ENCODE measurements at places on chromosomes 13 and 19. TPM values are rescaled to one million over a fixed set of nuclear protein-coding genes. Genes with fewer than 3 reads are reported as not detected.

The PTGIR gene
- 7.5 TPM for polyA plus RNA-seq

The SIGLEC8 gene
- polyA plus RNA-seq, result not detected

The OR7A5 gene
- polyA plus RNA-seq, result not detected

The PEAK3 gene
- not detected for polyA plus RNA-seq

The SYDE1 gene
- 13.9 TPM for polyA plus RNA-seq

The THSD1 gene
- 2.2 TPM for polyA plus RNA-seq

The IZUMO1 gene
- polyA plus RNA-seq, result not detected

The ANKLE1 gene
- polyA plus RNA-seq, result not detected

The CD33 gene
- 2.6 TPM for polyA plus RNA-seq

The ADAT3 gene
- polyA plus RNA-seq, result 6.1 TPM

- DNase-seq, result peak; percentile 66
Observed at GRCh38 chr19:3669947-3670795, 30.1 kb downstream of the PIP5K1C start.

DNA sequence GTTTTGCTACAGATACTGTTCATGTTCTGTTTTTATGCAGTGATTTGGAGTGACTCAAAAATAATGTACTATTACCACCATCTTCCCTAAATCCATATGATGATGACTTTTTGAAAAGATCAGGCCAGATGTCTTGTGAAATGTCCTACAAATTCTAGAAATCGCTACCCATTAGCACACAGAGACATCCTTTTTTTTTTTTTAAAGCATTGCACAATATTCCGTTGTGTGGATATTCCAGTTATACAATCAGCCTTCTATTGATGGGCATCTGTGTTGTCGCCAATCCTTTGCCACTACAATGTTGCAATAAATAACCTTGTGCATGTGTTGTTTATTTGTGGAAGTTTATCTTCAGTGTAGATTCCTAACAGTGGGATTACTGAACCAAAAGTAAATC, 24.5 kb downstream of the ZDHHC20 start:
- no peak for DNase-seq

- DNase-seq, result no peak
Observed at GRCh38 chr19:33811246-33811645, 14.6 kb downstream of the KCTD15 start.

DNA sequence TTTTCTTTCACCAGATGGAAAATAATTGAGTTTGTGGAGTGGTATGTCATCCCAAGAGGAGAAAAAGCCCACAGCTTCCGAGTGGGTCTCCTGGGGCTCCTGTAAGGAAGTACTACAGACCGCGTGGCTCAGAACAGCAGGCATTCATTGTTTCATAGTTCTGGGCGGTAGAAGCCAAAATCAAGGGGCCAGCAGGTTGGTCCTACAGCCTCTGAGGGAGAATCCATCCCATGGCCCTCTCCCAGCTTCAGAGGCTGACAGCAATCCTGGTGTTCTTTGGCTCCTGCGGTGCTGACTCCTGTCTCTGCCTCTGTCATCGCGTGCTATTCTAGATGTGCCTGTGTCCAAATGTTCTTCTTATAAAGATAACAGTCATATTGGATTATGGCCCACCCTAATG, 362.6 kb downstream of the FGF14 start:
- DNase-seq, result no peak

DNA sequence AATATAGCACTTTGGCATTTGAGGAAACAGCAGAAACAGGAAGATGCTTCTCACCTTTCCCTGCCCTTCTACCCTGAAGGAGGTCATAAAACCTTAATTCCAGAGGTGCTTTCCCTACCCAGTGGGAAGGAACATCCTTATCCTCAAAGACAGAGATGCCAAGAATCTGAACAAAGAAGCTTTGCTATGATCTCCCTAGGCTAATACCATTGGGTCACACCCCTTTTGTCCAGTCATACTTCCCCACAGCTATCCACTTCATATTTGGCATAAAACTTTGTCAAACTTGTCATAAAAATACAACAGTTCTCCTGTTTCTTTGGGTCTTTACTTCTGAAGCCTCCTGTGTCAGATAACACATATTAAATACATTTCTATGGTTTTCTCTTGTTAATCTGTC, 21.7 kb upstream of the RXFP2 start:
- DNase-seq, result no peak

- DNase-seq, result no peak
Observed at GRCh38 chr13:35906636-35907035, 224.5 kb downstream of the DCLK1 start.

DNA sequence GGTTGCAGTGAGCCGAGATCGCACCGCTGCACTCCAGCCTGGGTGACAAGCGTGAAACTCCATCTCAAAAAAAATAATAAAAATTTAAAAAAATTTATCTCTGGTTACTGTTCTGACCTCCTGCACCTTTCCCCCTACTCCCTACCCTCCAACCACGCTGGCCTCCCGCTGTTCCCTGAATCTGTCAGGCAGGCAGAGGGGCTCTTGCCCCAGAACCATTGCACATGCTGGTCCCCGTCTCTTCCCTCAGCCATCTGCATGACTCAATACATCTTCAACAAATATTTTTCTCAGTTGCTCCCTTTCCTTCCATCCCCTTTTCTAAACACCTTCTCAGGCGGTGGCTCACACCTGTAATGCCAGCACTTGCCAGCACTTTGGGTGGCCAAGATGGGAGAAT, 1.1 kb upstream of the FAM187B start:
- DNase-seq, result no peak

DNA sequence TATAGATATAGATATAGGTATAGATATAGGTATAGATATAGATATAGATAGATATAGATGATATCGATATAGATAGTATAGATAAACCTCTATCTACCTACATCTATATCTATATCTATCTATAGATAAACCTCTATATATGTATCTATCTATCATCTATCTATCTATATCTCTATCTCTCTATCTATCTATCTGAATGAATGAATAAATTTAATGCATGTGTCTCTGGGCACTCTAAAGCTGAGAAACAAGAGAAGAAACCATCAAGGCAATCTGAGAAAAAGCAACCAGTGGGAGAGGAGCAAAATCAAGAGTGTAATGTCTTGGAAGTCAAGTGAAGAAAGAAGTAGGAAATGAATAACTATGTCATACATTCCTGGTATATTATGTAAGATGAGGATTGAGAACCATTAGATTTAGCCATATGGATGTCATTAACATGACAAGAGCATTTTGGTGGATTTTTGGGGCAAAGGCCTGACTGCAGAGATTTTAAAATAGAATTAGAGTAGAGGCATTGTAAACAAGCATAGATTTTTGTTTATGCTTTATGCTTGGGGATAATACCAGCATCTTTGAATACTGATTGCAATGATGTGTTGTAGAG, 1262.7 kb upstream of the MIR17HG start:
- DNase-seq, result no peak

DNA sequence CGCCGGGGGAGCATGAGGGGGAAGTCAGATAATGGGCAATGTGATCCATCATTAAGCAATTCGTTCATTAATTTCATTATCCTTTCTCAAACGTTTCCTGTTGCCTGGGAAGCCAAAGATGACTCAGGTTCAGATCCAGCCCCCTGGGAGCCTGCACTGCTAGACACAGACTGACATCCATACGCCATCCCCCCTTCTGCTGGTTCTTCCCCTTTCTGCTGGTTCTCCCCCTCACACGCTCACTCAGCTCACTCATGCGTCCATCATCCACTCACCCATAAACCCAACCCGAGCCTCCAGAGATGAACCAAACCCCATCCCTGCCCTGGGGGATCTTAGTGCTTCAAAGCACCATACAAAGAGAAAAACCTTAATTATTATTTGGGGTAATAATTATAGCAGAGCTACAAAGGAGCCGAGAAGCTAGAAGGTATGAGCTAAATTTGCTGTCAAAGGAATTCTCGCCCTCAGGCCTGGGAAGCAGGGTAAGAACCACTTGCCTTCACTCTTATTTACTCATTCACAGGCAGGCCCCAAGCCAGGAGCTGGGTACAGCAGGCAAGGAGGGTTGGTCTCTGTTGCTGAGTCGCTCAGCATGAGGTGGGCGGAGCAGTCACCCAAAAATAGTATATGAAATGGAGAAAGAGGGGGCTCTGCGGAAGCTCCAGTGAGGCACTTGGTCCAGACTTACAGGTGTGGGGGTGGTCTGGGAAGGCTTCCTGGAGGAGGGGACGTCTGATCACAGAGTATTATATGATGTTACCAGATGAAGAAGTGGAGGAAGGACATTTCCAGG, 7.0 kb upstream of the ZNF444 start:
- peak; percentile 69 for DNase-seq

DNA sequence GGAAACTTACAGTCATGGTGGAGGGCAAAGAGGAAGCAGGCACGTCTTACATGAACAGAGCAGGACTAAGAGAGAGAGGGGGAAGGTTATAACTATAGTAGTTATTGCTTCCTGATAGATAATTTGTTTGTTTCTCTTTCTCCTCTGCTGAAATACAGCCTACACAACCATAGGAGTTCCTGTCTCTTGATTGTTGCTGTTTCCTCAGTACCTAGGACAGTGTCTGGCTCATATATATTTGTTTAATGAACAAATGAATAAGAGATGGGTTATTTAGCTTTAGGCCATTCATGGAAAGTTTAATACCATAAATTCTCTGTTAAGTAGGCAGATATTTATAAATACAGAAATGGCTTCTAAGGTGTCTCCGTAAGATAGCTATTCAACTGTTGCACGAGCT, 95.2 kb downstream of the PCCA start:
- no peak for DNase-seq

DNA sequence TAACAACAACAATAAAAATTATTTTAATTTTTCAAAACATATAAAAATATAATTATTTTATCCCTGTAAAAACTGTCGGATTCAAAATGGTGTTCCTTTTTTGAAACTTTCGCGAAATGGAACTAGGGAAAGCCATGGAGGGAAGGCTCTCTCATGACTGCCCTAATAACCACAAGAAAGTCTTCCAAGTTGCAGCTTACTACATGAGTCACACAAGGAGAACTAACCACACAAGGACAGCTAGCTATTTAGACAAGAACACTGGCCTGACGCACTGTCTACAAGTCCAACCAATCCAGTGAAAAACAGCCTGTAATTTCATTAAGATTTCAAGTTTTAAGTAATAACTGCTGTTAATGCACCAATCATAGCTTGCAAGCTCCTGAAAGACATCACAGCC, 319.2 kb upstream of the PCDH9 start:
- DNase-seq, result no peak

DNA sequence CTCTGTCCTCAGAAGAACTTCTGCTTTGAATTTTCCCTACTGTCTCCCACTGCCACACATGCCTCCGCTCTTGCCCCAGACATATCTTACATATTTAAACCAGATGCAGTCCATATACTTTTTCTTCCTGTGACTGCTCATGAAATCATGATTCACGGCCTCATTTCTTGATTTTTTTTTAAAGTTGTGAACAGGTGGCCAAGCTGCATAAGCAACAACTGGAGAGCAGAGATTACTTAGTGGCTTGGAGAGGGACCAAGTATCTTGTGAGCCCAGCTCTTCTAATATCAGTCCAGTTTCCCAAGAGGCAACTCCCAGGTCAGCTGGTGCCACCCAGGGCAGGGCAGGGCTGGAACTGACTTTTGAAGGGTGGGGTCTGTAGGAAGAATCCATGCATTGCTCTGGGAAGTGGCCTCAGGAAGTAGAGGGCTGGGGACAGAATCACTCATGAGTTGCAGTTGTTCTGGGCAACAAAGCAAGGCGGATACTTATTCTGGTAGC, 152.4 kb downstream of the LMO7 start:
- DNase-seq, result peak; percentile 56

DNA sequence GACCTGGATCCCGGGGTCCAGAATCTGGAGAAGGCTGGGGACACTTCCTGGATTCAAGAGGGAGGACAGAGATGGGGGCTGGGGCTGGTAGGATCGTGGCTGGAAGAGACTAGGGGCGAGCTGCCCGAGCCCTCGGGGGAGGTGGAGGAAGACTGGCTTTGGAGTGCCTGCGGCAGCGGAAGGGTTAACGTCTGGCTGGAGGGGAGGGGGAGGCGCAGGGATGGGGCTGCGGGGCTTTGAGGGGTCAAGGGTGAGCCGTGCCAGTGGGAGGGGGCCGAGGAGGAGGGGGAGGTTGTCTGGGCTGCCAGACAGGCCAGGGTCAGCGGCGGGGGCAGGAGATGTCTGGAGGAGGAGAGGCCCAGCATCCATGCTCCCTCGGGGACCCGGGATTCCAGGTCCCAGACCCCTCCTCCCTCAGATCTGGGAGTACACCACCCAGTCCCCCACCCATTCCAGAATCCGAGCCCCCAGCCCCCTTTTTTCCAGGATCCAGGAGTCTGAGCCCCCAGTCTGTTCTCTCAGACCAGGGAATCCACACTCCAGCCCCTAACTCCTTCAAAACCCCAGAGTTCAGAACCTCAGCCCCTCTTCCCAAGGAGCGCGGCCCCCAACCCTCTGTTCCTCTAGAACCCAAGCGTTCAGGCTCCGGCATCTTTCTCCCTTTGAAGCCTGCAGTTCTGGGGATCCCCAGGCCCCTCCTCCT, 3.2 kb upstream of the SPACA6 start:
- DNase-seq, result peak; percentile 90

- no peak for DNase-seq
Observed at GRCh38 chr13:96417939-96418685, 328.2 kb downstream of the HS6ST3 start.

DNA sequence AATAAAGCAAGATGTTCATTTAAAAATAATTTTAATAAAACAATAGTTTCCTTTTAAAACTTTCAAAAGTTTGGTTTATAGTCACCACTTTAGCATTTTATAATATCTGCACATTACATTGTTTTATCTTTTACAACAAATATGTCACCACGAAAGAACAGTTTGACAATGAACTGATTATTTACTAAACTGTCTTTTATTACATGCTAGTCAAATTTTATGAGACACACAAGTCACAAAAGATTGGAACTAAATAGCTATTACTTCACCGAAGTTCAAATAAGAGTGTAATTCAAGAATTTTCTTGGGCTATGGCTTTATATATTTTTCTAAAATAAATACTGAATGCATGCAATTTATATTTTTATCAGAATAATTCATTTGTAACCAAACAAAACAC, 57.5 kb upstream of the EEF1AKMT1 start:
- DNase-seq, result no peak

GRCh38 chr13:24516919-24517318, 4.3 kb upstream of the PARP4 start:
- no peak for DNase-seq

GRCh38 chr13:102645701-102646100, 48.9 kb downstream of the TPP2 start:
- DNase-seq, result no peak

DNA sequence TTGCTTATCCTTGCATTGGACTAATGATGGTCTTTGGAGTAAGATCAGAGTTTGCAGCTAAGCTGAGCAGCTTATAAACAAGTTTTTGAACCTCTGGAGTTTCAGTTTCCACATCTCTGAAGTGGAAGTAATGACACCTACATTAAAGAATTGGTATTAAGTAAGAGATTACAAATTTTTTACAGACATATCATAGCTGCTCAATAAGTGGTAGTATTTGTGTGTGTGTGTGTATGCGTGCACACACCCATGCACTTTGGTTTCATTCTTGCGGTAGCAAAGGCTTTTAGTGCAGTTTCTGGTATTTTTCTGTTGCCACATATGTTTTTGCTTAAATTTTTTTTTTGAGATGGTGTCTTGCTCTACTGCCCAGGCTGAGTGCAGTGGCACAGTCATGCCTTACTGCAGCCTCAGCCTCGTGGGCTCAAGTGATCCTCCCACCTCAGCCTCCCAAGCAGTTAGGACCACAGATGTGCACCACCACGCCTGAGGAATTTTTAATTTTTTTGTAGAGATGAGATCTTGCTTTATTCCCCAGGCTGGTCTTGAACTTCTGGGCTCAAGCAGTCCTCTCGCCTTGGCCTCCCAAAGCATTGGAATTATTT, 4.5 kb downstream of the NAA16 start:
- DNase-seq, result no peak
